ENCODE measurements at places on chromosomes 6 and 20. TPM values are rescaled to one million over a fixed set of nuclear protein-coding genes. Genes with fewer than 3 reads are reported as not detected.

The MUC21 gene
- total RNA-seq: not detected

The ERVFRD-1 gene
- total RNA-seq: not detected

The BTN1A1 gene
- total RNA-seq: not detected

The SUMO4 gene
- 7.0 TPM for total RNA-seq

The GMPR gene
- total RNA-seq: 8.1 TPM

The RAET1L gene
- not detected for total RNA-seq

The PHACTR3 gene
- 31.5 TPM for total RNA-seq

The BCAS1 gene
- total RNA-seq: 58.1 TPM

The PTCRA gene
- total RNA-seq: not detected

The HLA-DRB1 gene
- 49.8 TPM for total RNA-seq

The SCGN gene
- total RNA-seq: 7.6 TPM

The POM121L2 gene
- not detected for total RNA-seq

The TP53TG5 gene
- not detected for total RNA-seq

The ARMC2 gene
- total RNA-seq: 29.7 TPM

The TMEM74B gene
- 37.0 TPM for total RNA-seq

The PDYN gene
- total RNA-seq: not detected

The ZNF311 gene
- not detected for total RNA-seq

The NMBR gene
- not detected for total RNA-seq

The AKAP7 gene
- total RNA-seq: 8.3 TPM

The CSNK2B gene
- total RNA-seq: 243 TPM

The EDN3 gene
- total RNA-seq: 54.3 TPM

The PPP1R11 gene
- 60.9 TPM for total RNA-seq

The RNF182 gene
- total RNA-seq: not detected

The PPP1R3G gene
- total RNA-seq: not detected

The HLA-G gene
- not detected for total RNA-seq

The ROMO1 gene
- total RNA-seq: 185 TPM

The ABT1 gene
- total RNA-seq: 11.6 TPM

The CASS4 gene
- 1.6 TPM for total RNA-seq

The FAM162B gene
- total RNA-seq: not detected

The SNAI1 gene
- 1.1 TPM for total RNA-seq

The ZNF334 gene
- total RNA-seq: 4.4 TPM

The ENPP3 gene
- 10.1 TPM for total RNA-seq

The KIAA0408 gene
- total RNA-seq: 5.0 TPM

The LST1 gene
- 11.6 TPM for total RNA-seq

The CDH22 gene
- not detected for total RNA-seq

The CALHM4 gene
- total RNA-seq: not detected

The MUC22 gene
- not detected for total RNA-seq

The SLC17A1 gene
- not detected for total RNA-seq

The HCRTR2 gene
- total RNA-seq: not detected

The OPRM1 gene
- not detected for total RNA-seq

Data from Peyer's patch (tissue), 4 donors.